ENCODE measurements at places on chromosomes 1 and 21. TPM values are rescaled to one million over a fixed set of nuclear protein-coding genes. Genes with fewer than 3 reads are reported as not detected.

GRCh38 chr1:55071477-55071876 is 32.1 kb downstream of the PCSK9 start:
- DNase-seq, result no peak

GRCh38 chr1:53621144-53621543 is 117.8 kb downstream of the GLIS1 start:
- peak; percentile 27 for DNase-seq

GRCh38 chr1:9700340-9700739 is 48.8 kb downstream of the PIK3CD start:
- peak; percentile 67 for DNase-seq

DNA sequence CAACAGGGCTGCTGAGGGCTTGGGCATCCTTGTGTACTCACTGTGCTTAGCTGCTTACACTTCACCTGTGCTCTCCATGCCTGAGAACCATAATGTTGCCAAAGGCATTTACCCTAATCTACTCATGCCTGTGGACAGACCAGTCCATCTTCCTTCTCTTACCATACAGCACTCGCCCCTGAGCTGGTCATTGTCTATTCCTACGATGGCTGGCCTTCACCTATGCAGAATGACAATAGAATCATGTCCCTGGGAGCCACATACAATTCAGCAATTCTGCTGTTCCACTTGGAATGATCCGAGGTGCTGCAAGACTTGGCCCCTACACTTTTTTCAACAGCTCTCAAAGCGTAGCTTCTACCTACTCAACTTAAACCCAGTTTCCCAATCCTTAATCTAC is 96.5 kb downstream of the PAPPA2 start:
- DNase-seq, result no peak

GRCh38 chr1:230232371-230232771 is 165.3 kb downstream of the GALNT2 start:
- no peak for DNase-seq

GRCh38 chr1:111990026-111990877 is 784 bp upstream of the KCND3 start:
- no peak for DNase-seq

DNA sequence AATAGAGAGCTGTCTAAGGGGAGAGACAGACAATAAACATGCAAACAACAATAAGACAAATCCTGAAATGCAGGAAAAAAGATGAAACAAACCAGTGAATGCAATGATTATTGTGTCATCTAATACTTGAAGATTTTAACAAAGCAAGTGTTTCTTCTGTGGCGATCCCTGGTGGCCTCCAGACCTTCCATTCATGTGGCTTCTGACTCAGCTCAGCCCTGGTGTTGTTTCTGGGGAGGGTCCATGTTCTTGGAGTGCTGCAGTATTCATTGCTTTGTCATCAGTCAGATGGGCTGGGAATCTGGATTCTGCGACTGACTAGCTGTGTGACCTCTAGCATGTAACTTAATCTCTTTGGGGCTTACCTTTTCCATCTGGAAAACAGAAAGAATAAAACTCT is 1.5 kb upstream of the C2CD4D start:
- peak; percentile 52 for DNase-seq

- DNase-seq, result no peak
Observed at GRCh38 chr1:37958690-37959089, 11.8 kb upstream of the INPP5B start.

DNA sequence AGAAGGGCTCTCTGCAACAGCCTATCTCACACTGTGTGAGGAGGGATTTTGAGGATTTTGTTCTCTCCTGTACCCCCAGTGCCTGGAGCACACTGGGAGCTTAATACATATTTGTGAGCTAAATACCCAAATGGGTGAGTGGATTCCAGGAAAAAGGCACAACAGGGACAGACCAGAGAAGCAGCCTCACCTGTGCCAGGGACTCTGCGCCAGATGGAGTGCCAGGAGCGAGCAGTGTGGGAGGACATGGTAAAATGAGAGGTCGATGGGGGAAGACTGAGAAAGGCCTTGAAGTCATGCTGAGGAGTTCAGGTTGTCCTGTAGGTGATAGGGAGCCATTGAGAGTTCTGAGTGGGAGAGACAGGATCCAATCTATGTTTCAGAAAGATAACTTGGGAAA is 11.0 kb upstream of the KCNA2 start:
- DNase-seq, result no peak

- peak; percentile 6 for DNase-seq
Observed at GRCh38 chr21:21714426-21714825, 716.2 kb downstream of the NCAM2 start.

- DNase-seq, result no peak
Observed at GRCh38 chr1:147238053-147238902, 4.2 kb upstream of the CHD1L start.

- no peak for DNase-seq
Observed at GRCh38 chr21:26972192-26972591, 5.3 kb upstream of the ADAMTS5 start.

- no peak for DNase-seq
Observed at GRCh38 chr21:42781150-42781970, 98.0 kb downstream of the WDR4 start.

- DNase-seq, result peak; percentile 66
Observed at GRCh38 chr1:221845650-221846371, 103.9 kb upstream of the DUSP10 start.

Gene S100A7
- not detected for total RNA-seq

Gene C1orf141
- total RNA-seq, result not detected

Gene ZNF362
- total RNA-seq, result 11.1 TPM

Gene PALMD
- 9.9 TPM for total RNA-seq

Gene LRRC8C
- total RNA-seq, result 11.1 TPM
